ENCODE measurements at places on chromosomes 13 and 19.

GRCh38 chr13:42322806-42323205, 50.9 kb downstream of the AKAP11 start:
- DNase-seq, result no peak

GRCh38 chr13:48532256-48532505, 699 bp downstream of the RCBTB2 start:
- no peak for DNase-seq

DNA sequence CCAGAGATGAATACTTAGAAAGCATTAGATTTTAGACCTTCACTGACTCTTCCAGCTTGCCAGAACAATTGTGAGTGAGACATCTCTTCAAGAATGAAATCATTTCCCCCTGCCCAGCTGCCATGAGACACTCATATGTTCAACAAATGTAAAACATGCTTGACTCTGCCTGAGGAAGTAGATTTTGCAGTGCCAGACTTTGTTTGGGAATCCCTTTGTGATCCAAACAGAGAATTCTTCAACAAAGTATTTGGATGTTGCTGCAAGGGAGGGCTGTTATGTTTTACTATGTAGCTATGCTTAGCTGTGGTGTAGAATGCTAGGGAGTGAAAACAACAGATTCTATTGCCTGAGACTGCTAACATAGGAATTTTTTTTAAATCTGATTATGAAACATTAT, 416.4 kb downstream of the DCT start:
- DNase-seq, result no peak

GRCh38 chr13:73981595-73981994, 152.6 kb downstream of the KLF12 start:
- no peak for DNase-seq

DNA sequence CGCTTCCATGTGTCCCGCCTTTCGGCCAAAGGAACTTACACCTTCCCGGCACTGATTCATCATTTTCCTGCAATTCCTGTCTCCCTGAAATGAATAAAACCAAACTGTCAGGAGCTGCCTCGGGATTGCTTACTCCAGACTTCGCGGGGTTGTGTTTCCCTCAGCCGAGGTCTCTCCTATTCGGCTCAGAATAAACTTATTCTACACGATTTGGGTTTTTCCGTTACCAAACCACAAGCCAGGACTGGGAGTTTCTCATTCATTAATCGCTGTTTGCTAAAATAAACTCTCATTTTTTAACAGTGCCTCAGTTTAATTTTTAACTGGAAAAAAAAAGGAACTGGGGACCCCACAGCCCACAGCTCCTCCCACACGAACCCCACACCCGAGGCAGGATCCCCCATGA, 667 bp downstream of the ZNF878 start:
- no peak for DNase-seq

- no peak for DNase-seq
Measured at GRCh38 chr13:80363890-80364503, 23.1 kb upstream of the SPRY2 start.

GRCh38 chr13:27496536-27497273, 46.3 kb upstream of the MTIF3 start:
- no peak for DNase-seq

DNA sequence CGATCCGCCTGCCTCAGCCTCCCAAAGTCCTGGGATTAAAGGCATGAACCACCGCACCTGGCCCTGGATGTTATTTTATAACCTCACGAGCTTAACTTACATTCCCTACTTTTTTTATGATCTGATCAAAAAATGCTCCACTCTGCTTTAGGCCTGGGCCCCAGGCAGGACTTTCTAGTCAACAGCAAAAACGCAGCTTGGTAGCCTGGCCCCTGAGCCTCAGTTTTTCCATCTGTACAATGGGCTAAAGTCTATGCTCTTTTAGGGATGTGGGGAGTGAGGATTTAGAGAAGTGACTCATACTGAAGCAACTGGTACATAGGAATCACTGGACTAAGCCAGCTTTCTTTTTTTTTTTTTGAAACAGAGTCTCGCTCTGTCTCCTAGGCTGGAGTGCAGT, 11.9 kb upstream of the PIK3R2 start:
- no peak for DNase-seq

- no peak for DNase-seq
Measured at GRCh38 chr13:76928456-76928855, 19.9 kb upstream of the ACOD1 start.
